ENCODE measurements at places on chromosomes 16 and 17. TPM values are rescaled to one million over a fixed set of nuclear protein-coding genes. Genes with fewer than 3 reads are reported as not detected.

GRCh38 chr16:12646490-12647274, 157.0 kb downstream of the CPPED1 start:
- no peak overlapping the region for H3K27ac ChIP-seq
- H3K27me3 ChIP-seq: no peaks in the 10 kb centered on the region
- no peaks in the 10 kb centered on the region for H3K4me1 ChIP-seq
- H3K4me3 ChIP-seq: no peak overlapping the region
- DNase-seq: no peak
- H3K36me3 ChIP-seq: no peaks in the 10 kb centered on the region

- H3K36me3 ChIP-seq: no peaks in the 10 kb centered on the region
- no peaks in the 10 kb centered on the region for H3K4me1 ChIP-seq
- no peak for DNase-seq
- no peak overlapping the region for H3K4me3 ChIP-seq
- peaks cover 90% of the 10 kb centered on the region for H3K27me3 ChIP-seq
- H3K27ac ChIP-seq: no peak overlapping the region
Observed at GRCh38 chr17:9179602-9180001, 158.3 kb downstream of the NTN1 start.

Gene CCL17
- not detected for total RNA-seq

DNA sequence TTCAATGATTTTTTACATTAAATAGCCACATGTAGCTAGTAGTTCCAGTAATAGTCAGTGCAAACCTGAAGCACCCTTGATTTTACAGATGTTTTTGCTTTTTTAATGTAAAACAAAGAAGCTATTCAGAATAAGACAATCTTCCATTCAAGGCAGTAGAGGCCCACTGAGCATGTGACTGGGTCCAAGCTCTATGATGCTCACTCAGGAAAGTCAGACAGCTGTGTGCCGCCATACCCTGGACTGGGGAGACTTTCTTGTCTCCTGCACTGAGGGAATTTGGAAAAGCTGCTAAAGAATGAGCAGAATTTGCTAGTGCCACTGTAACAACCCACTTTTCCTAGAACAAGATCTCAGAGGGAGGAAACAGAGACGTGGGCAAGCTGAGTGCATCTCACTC, 11.5 kb downstream of the CENPN start:
- no peak for DNase-seq
- peaks cover 50% of the 10 kb centered on the region for H3K36me3 ChIP-seq
- no peak overlapping the region for H3K4me3 ChIP-seq
- no peak overlapping the region for H3K27ac ChIP-seq
- H3K27me3 ChIP-seq: no peaks in the 10 kb centered on the region
- no peaks in the 10 kb centered on the region for H3K4me1 ChIP-seq

Gene PRSS33
- total RNA-seq: not detected

Measured in cardiac muscle cell (in vitro differentiated cells and primary cell).